ENCODE measurements at places on chromosomes 16 and 17.

DNA sequence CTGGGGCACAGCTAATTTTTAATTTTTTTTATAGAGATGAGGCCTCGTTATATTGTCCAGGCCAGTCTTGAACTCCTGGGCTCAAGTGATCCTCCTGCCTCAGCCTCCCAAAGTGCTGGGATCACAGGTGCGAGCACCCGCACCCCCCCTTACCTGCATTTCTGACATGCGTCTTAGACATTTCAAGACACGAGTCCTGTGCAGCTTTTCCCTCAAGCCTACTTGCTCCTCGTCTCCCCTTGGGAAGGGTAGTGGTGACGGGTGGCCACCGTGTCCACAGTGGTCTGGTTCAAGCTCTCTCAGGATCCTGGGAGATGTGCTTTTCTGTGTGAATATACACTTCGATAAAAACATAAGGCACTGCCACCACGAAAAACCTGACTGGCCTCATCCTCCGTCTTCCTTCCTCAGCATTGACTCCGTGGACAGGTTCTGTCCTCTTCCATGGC is 9.6 kb downstream of the CANT1 start:
- DNase-seq, result no peak

- DNase-seq, result peak; percentile 18
These were observed 1503.7 kb downstream of the CDH11 start for GRCh38 chr16:63617990-63618763.

DNA sequence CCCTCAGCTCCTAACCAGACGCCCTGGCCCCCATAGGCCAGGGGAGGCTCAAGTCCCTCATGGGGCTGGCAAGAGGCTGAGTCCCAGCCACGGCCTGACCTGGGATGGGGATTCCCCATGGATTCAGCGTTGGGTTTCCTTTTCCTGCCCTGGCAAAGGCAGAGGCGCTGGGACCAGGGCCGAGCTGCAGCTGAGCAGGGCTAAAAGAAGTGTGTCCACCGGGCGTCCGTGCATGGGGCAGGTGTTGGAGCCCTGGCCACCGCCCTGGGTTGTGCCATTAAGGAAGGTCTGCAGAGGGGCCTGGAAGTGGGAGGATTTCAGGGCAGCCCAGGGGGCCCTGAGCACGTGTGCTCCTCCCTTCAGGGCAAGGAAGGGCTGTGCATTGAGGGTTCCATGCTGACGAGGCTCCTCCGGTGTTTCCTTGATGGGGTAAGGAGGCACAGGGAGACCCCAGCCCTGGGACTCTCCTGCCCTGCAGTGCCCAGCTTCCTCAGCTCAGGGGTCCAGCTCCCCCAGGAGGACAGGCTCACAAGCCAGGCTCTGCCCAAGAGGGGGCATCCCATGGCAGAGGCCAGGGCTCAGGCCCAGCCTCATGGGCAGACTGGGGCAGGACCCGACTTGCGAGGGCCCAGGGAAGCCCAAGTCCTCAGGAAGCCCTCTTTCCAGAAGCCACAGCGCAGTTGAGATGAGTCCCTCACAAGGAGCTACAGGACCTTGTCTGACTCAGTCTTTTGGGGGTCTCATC is 10.1 kb downstream of the TBC1D26 start:
- no peak for DNase-seq

GRCh38 chr16:82846806-82847205 is 220.0 kb downstream of the CDH13 start:
- no peak for DNase-seq

- DNase-seq, result peak; percentile 89
These were observed 7.4 kb upstream of the FLYWCH1 start for GRCh38 chr16:2904100-2904921.

- no peak for DNase-seq
These were observed 7.9 kb downstream of the GNAO1 start for GRCh38 chr16:56199164-56199563.

- no peak for DNase-seq
These were observed 3.1 kb upstream of the DNAJA2 start for GRCh38 chr16:46976550-46976949.

DNA sequence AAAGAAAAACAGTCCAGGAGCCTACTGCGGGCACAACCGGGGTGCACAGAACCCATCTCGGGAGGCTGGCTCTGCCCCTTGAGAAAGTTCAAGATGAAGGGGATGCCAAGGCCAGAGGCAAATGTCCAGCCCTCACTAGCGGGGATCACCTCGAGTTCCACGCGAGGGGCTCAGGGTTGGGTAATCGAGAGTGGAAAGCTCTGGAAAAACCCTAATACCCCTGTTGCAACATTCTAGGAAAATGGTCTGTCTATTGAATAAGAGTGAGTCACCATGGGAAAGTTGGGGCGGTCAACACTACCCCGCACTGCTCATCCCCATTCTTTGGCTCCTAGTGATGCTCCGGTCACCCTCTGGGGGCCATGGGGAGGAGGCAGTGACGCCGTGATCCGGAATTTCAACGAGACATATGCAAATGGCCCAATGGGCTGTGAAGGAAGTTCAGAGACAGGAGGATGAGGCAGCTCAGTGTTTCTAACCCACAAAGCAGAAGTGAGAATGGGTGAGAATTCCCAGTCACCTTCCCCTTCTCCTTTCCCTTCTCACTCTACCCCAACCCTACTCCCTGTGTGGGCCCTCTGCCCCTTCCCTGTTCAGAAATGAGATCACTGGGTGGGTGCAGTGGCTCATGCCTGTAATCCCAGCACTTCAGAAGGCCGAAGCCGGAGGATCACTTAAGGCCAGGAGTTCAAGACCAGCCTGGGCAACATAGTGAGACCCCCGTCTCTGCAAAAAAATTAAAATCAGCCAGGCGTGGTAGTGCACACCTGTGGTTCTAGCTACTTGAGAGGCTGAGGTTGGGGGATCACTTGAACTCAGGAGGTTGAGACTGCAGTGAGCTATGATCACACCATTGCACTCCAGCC is 22.4 kb downstream of the SOCS3 start:
- DNase-seq, result peak; percentile 84

- no peak for DNase-seq
These were observed 49.4 kb downstream of the COG7 start for GRCh38 chr16:23403547-23403946.

GRCh38 chr16:22898874-22899348 is 84.9 kb downstream of the HS3ST2 start:
- DNase-seq, result peak; percentile 35

DNA sequence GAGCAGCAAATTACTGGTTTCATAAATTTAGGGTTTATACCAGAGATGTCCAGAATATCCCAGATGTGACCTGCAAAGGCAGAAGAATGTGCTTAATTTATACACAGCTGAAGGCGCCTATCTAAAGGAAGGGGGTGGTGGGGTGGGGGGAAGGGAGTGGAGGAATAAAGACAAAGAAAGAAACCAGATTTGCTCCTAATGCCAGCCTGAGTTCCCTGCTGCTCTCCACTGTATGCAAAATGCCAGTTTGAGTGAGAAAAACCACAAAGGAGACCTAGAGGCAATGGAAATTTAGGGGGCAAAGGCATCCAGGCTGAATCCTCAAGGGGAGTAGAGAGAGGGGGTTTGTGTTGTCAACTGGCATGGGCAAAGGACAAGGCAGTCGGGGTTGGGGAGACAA is 161.5 kb upstream of the TOX3 start:
- DNase-seq, result no peak

- no peak for DNase-seq
These were observed 138.3 kb upstream of the HSBP1 start for GRCh38 chr16:83669456-83669855.
